ENCODE measurements at places on chromosomes 7 and 10.

- DNase-seq: no peak
These were observed 35.6 kb downstream of the YKT6 start for GRCh38 chr7:44236333-44236728.

GRCh38 chr7:122487131-122487530, 182.6 kb upstream of the FEZF1 start:
- no peak for DNase-seq

DNA sequence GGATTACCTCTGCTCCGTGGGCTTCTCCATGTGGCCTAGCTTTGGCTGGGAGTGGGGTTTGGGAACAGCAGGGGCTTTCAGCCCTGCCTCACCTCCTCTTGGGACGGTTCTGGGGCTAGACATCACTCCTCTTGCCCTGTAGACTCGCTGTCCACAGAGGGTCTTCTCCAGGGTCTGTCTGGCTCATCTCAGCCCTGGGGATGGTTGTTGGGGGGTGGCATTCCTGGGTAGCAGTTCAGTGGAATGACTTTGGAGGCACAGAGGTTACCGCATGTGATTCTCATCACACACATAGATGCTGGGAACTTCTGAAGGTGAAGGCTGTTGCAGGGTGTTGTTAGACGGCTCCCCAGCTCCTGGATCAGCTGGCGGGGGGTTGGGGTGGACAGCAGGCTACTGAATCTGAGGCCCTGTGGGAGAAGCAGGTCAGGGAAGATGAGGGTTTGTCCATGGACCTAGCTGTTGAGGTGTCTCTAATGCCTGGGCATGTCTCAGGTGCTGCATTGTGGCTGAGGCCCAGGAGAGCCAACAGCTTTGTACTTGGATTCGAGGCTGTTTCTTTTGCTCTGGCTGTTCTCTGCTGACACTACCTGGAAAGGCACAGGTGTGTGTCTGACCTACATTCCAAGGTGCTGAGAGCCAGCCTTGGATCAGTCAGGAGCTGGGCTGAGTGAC, 23.8 kb downstream of the RAMP3 start:
- no peak for DNase-seq

DNA sequence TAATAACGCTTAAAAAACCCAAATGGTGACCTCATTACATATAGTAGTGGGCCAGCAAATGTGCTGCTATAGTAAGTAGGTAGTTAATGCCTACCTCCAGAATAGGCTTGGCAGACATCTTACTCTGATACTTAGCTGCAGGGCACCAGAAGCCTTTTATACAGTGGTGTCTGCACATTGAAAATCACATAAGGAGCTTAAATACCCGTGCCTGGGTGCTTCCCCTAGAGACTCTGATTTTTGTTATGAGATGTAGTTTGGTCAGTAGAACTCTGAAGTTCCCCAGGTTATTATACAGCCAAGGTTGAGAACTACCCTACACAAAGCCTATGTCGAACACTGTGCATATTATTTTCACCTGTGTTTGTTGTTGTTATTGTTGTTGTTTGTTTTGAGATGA, 47.2 kb downstream of the ANKIB1 start:
- no peak for DNase-seq

DNA sequence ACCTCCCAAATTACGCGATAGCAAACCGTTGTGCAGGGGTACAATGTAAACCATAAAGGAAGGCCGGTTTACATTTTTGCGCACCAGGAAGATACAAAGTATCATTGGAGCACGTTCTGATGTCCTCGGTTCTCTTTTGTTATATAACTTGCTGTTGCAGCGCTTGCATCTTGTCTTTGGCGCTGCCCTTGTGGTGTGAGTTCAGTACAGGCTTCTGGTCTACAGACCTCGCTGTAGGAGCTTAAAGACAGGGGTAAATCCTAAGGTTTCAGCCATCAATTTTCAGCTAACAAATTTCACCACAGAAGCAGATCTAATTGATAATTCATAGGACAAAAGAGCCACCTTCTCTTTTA, 1.5 kb upstream of the MKX start:
- no peak for DNase-seq

GRCh38 chr10:21505711-21506278, 19.7 kb downstream of the SKIDA1 start:
- DNase-seq: no peak

- no peak for DNase-seq
These were observed 125.4 kb downstream of the EVX1 start for GRCh38 chr7:27367933-27368549.

- DNase-seq: no peak
These were observed 39.8 kb downstream of the ASB4 start for GRCh38 chr7:95525503-95525902.

- no peak for DNase-seq
These were observed 127.9 kb downstream of the LHPP start for GRCh38 chr10:124589491-124590041.

GRCh38 chr7:31418928-31419327, 78.4 kb upstream of the NEUROD6 start:
- no peak for DNase-seq

DNA sequence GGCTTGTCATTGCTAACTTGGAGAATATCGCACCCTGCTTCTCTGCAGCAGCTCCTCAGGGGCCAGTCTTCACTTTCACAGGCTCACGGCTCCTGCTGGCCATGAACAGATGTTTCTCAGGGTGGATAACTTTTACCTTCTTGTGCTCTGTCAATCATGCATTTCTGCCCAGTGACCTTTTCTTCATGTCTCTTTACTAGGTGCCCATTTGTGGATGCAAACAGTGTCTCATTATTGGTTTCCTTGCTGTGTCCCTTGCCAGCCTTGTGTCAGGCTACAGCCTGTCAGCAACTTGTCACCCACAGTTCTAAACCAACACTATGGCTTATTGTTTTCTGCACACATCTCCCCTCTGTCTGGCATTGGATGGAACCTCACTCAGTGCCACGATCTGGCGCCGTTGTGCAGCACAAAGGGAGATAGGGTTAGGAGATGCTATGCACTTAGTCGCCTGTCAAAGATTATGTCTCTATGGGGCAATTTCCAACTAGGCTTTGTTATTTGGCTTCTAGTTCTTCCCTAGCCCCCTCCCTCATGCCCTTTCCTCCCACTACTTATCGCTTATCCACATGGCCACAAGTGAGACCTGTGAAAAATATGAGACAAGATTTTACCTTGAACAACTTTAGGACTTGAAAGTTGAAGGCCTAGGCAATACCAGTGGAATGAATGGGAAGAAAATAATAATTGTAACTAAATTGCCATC, 45.7 kb upstream of the NXPH1 start:
- DNase-seq: no peak

- DNase-seq: no peak
These were observed 35.3 kb upstream of the HIBADH start for GRCh38 chr7:27697861-27698430.

DNA sequence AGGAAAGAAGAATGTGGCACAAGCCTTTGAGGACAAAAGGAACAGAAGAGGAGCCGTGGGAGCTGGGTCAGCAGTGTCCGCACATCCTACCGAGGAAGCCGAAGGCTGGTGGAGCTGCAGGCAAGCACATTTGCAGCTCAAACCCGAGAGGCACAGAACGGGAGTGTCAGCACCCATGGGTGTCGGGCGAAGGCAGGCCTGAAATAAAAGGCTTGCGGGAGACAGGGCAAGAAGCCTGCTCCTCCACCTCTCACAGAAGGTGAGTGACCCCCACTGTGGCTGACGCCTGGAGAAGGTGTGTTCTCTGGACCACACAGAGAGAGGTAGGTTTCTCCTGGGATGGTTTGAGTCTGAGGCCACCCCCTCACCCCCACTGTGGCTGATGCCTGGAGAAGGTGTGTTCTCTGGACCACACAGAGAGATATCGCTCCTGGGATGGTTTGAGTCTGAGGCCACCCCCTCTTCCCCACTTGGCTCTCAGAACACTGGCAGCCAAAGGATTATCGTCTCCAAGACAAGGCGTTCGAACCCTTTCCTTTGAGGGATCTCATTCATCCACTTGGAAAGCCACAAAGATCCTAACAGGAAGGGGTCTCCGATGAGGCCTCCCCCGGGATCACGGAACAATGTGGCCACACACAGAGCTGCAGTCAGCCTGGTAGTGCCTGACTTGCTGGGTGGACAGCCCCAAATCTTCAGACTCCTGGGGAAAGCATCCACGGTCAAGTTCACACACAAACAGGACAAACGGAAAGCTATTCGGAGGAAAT, 21.6 kb upstream of the GTPBP4 start:
- DNase-seq: no peak

DNA sequence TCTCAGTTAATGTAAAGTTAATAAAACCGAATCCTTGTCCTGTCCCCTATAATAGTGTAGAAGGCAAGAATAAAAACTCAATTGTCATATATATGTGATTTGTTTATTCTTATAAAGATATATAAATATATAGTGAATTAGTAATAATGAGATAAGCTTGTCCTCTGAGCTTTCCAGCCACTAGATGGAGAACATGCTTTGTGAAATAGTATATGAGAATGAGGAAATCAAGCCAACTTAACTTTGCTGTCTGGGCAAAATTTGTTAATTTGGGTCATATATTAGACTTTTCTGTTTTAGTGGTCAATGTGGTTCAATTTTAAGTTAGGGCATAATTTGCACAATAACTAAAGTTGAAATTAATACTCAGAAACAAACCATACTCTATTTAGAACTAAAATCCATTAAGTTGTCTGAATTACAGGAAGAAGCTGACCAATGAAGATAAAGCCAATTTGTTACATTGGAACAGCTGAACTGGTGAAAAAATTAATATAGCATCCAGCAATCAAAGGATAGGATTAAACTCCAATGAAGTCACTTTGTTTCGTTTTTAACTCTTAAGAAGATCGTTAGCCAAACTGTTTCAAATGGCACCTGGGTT, 595.0 kb downstream of the ARL4A start:
- no peak for DNase-seq

DNA sequence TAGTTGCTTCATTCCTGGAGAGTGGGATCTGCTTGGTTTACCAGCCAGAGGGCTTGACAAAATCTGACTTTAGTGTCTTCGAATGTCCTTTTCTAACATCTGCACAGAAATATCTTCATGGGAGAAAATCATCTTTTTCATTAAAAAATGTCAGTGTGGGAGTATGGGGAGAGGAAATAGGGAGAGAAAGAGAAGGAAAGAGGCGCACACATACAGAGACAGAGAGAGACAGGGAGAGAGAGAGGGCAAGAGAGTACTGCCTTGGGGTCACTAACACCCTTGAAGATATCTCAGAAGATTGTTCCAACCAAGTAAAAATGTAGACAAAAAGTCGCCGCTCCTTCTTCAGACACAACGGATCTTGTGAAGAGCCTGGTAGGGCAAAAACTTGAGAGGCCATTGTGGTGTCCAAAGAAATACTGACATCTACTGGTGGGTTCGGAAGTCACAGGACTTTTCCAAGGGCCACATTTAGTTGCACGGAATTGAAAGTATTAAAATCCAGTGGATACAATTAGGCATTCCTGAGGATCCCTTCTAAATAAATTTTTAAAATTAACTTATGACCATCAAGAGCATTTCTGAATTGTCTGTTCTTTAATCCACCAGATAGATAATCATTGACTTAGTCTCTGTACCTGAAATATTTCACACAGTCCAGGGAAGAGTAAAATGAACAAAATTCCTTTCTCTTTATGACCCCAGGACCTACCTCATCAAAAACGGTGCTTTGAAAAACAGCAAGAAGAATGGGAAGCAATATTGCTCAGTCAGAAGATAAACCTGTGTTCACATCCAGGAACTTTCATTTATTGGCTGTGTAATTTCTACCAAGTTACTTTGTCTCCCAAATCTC, 29.7 kb downstream of the VIM start:
- DNase-seq: peak; percentile 62

GRCh38 chr10:99057936-99058690, 177.5 kb downstream of the HPSE2 start:
- no peak for DNase-seq

DNA sequence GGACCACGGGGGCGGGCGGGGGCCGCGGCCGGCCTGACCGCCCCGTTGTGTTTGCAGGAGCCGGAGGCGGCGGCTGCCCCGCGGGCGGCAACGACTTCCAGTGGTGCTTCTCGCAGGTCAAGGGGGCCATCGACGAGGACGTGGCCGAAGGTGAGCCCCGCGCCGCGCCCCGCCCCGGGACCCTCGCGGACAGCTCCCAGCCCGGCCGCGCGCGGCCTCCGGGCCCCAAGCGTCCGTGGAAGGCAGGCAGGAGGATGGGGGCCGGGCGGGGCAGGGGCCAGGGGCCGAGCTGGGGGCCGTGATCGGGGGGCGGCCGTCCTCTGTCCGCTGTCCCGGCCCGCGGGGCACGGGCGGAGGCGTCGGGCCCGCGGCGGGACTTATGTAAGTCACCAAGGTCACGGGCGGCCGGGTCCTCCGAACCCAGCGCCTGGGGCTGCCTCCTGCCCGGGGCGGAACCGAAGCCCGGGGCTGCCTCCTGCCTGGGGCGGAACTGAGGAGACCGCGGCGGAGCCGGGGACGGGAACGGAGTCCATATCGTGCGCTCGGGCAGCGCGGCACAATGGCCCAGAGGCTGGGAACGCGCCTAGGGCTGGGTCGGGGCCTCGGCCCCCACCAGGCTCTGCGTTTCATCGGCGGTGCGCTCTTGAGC, 497 bp downstream of the PPP2R2D start:
- DNase-seq: no peak

GRCh38 chr7:90777041-90777440, 180.9 kb downstream of the CDK14 start:
- no peak for DNase-seq

DNA sequence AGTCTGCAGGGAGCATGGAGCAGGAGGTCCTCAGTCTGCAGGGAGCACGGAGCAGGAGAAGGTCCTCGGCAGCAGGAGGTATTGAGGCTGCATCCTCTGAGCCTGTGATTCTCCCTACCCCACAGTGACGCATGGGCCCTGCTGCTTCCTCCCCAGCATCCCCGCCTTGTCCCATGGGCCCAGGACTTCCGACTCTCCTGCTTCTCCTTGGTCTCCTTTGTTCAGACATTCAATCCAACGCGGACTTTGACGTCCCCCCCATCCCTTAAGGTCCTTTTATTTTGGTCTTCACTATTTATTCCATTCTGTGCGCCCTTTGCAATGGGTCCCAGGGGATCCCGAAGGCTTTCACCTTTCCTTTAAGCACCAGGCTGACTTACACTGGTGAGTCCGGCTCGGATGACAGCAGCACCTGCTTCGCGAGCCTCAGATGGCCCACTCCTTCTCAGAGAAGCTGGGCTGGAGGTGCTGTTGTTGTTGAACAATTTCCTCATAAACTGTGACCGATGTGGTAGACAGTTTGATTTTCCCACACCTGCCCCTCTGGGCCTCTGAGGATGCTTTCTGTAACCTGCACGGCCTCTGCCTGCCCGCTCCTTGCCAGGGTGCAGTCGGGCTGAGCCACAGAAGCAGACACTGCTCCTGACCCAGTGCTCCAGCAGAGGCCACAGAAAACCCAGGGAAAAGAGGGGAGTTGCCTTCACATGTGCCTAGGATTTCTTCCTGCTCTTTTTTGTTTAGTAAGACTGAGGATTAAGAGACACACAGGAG, 407.2 kb upstream of the SHH start:
- DNase-seq: no peak
